Stimulated activated CD4-positive, alpha-beta T cell treated with anti-CD3 and anti-CD28 coated beads, Interleukin-2, amount 100 ng/mL, for 4 hours (primary cell): ENCODE measurements at places on chromosomes 4 and X.

DNA sequence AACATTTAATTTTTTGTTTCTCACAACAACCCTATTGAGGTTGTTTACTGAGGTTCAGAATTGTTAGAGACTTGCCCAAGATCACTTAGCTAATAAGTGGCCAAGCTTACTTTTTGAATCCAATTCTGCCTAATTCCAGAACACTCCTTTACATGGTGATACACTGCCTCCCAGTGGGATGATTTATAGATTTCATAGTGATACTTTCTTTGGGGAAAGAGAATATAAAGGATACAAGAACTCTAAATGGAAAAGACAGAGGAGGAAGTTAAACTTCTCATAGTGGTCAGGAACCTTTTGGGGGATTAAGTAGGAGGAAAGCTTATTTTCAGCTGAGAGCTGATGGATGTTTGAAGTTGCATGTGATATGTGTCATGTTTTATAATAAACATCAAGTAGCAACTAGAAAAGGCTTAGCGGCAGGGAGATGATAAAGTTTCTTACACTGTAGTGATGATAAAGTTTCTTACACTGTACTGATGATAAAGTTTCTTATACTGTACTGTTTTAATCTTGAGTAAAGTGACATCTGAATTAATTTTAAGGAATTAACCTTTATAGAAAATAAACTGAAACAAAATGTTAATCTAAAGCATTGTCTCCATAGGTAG lies 15.3 kb downstream of the STAG2 start:
- no peak for DNase-seq

GRCh38 chr4:55345980-55346850 lies at the start of gene SRD5A3:
SRD5A3 (plus strand) TSS chr4:55346242; CDS start chr4:55346337, 95 bp downstream.
- peak; percentile 58 for DNase-seq

DNA sequence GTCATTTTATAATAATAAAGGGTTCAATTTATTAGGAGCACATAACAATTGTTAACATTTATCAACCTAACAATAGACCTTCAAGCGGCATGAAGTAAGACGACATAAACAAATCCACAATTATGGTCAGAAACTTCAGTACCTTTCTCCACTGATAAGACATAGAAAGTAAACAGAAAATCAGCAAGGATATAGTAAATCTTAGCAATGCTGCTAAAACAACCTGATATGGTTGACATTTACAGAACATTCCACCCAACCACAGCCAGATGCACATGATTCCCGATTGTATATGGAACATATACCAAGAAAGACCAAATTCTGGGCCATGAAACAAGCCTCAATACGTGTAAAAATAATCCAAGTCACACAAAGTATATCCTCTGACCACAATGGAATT lies 71.3 kb downstream of the ZFYVE28 start:
- DNase-seq, result no peak

- no peak for DNase-seq
Observed at GRCh38 chrX:42759881-42760280, 18.1 kb downstream of the PPP1R2C start.

DNA sequence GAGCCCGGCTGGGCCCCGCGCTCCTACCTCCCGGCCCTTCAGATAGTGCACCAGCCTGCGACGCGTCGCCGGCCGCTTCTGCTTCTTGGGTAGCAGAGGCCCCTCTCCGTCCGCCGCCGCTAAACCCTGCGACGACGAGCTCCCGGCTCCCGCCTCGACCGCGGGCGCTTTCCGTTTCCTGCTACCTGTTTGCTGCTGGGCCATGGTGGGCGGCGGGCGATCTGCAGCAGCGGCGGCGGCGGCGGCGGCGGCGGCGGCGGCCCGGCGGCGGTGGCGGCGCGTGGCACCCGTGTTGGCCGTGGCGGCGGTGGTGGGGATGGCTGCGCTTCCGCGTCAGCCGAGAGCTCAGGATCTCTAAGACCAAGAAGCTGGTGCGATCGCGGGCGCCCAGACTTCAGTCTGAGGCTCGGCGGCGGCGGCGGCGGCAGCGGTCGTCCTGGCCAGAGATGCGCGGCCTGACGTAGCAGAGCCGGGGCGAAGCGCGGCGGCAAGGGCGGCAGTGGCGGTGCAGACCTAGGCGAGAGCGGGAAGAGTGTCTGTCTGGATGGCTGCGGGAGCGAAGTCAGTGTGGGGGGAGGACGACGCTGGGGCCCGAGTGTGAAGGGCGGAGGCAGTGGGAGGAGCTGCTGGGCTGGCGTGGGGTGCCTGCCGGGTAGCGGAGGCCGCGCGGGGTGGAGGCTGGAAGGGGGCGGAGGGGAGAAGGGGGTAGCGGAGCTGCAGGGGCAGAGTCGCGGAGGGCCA lies at the start of gene DCAF12L2:
Gene DCAF12L2, minus strand, starts transcription at position 569 of the 741 bp plus-strand sequence. Its CDS starts 365 bp downstream, at position 204.
- no peak for DNase-seq

GRCh38 chr4:109739547-109739946 lies 9.7 kb upstream of the PLA2G12A start:
- no peak for DNase-seq

DNA sequence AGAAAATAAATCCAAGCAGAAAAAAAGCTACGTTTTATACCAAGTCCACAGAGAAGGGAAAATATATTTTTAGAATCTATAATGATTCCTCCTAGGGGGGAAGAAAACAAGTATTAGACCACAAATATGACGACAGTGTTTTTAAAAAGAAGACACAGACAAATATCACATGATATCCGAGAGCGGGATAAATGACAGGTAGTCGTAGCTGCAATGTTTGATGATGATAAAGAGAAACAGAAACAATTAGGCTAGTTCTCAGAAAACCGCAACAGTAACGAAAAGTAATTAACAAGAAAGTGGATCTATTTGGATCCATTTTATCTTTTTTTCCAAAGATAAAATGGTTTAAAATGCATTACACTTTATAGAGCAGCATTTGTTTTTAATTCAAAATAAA lies 918 bp downstream of the HAUS3 start:
- no peak for DNase-seq

- no peak for DNase-seq
Observed at GRCh38 chr4:151669990-151670389, 90.8 kb downstream of the GATB start.

GRCh38 chrX:6325437-6325836 lies 96.8 kb upstream of the NLGN4X start:
- no peak for DNase-seq

DNA sequence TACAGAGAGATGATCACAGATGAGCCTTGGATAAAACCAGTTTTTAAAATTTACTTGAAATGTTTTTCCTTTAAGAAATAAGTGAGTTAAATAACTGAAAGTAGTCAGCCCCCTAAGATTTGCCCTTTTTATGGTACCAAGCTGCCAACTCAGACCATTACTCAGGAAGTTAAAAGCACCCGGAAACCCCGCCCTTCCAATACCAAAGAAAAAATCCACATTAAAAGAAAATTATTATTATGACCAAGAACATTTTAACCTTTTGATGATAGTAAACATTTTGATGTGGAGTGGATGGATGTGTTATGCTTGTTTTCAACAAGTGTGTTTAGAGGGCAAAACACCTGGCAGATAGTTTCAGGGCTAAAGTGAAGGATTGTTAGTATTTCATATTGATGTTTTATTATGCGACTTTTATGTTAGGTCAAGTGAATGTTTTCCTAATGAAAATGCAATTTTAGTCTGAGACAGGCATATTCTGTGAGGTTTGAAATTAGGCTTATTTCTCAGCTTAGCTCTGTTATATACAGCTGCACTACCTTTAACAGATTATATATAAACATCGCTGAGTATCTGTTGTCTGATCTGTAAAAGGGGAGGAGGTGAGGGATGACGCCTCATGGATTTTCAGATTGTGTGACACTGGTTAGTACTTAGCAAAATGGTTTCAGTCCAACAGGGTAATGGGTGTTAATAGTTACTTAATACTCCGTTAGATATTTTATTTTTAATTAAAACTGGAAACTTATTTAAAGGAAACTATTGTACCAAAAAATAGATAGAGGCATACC lies 89.0 kb downstream of the KDM6A start:
- no peak for DNase-seq

- DNase-seq, result no peak
Observed at GRCh38 chrX:13659063-13659462, 6.1 kb downstream of the TCEANC start.

DNA sequence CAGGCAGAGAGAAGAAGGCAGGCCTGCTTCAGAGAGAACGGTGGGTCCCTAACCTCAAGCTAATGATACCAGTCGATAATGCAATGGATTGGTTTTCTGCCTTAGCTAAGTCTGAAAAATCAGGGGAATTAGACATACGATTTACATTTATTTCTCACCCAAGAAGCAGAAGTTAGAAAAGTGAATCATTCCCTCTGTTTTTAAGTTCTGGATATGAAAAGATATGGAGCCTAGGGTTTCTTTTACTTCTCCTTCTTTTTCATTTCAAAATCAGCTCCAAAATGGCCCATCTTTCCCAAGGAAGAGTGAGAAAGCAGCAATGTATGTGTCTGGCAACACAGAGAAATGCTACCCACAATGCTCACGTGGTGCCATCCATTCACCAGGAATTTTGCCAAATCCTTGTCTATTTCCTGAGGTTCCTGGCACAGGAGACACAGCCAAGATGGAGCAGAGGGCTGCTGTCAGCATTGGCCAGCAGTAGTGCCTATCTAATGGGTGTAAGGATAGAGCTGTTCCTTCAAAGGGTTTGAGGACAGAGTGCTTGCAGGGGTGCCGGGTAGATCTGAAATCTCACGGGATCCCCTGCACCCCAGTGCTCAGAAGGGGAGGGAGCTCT lies 231.5 kb downstream of the MAML3 start:
- DNase-seq, result no peak

DNA sequence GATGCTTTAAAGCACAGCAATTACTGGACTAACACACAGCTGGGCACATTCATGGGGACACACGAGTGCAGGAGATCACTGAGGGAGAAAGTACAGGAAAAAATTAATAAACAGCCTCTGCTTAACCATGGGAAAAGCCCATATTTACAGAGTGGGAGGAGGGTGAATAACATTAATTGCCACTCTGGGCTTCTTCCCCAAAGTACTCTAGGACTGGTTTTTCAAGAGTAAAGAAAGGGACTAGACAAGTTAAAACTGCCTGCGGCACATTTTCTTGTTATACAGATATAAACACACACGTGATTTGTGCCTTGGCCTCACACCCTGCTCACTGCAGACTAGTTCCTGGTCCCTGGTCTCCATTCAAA lies 179.7 kb upstream of the TET2 start:
- DNase-seq, result no peak

- no peak for DNase-seq
Observed at GRCh38 chrX:103415068-103415467, 38.7 kb downstream of the BEX3 start.

DNA sequence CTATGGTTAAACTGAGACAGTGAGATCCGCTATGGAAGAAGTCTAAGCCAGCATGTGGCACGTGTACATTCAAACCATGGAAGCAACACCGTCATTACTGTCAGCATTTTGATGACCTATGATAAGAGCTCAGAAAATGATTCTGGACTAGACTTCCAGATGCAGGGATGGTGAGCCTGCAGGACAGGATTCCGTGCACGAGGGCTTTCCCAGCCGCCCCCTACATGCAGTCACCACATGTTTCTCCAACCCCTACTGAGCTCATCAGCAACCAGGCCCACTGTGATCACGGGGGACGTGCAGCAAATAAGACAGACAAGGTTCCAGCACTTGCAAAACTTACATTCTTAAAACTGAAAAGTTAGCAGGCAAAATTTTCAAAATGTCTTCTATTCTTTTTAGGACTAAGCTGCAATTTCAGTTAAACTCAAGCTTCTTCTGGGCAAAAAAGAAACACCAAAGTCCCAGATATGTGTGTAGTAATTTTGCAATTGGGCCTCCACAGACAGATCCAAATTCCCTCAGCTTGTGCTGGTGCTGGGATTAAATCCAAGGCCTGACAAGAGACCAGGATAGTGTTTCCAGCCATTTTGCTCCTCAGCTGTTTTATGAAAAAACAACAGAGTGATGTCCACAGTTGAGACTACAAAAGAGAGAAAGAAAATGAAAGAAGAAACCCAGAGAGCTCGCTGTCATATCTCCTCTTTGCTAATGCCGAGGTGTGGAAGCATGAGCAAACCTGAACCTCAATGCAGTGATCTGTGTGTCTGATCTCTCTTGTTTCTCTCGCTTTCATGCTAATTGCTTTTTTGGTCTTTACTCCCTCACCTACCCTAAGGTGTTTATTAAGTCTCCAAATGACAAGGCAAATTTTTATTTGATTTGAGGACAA lies 118.2 kb downstream of the AFAP1 start:
- DNase-seq, result no peak

DNA sequence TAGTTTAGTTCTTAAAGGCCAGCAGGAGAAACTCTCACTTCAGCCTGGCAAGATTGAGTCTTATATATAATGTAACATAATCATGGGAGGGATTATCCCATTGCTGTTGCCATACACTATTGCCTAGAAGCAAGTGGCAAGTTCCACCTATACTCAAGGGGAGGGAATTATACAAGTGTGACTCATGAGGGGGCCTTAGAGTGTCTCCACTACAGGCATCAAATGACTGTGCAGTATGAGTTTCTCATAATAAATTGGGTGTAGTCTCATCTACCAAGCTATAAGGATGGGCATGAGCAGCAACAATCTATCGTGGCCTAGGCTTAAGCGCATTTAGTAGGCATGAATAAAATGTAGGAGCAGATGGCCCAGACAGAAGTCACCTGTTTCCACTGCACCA lies 89.1 kb upstream of the C1GALT1C1 start:
- no peak for DNase-seq

GRCh38 chrX:120726294-120726693 lies 96.4 kb upstream of the C1GALT1C1 start:
- no peak for DNase-seq

DNA sequence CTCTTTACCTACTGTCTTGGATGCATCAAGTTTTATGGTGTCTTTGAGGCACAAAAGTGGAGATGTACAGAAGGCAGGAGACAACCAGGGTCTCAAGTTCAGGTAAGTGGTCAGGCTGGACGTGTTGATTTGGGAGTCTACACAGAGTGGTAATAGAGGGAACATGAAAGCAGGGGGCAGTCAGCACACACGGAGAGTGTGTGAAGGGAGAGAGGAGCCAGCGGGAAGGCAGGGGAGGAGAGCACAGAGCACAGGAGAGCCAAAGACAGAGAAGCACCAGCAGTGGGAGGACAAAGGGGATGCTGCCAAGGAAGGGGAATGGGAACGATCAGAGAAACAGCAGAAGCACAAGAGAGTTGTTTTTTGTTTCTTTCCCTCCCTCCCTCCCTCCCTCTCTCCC lies 32.9 kb downstream of the TMEM150C start:
- DNase-seq, result no peak

DNA sequence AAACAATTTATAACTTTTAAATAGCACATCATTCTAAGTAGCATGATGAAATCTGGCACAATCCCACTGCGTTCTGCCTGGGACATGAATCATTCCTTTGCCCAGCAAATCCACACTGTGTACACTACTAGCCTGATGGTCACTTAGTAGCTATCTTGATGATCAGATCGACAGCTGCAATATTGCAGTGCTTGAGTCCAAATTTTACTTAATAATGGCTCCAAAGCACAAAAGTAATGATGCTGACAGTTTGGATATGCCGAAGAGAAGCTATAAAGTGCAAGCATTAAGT lies 86.6 kb upstream of the NPNT start:
- DNase-seq, result no peak

- DNase-seq, result no peak
Observed at GRCh38 chr4:109368661-109369060, 65.0 kb upstream of the SEC24B start.
